ENCODE measurements at places on chromosomes 6 and 20.

- no peak for DNase-seq
Observed at GRCh38 chr20:19387251-19387650, 174.8 kb downstream of the SLC24A3 start.

GRCh38 chr6:137025786-137026730, 18.7 kb downstream of the IL20RA start:
- no peak for DNase-seq

- no peak for DNase-seq
Observed at GRCh38 chr6:71892641-71893040, 6.3 kb downstream of the RIMS1 start.

DNA sequence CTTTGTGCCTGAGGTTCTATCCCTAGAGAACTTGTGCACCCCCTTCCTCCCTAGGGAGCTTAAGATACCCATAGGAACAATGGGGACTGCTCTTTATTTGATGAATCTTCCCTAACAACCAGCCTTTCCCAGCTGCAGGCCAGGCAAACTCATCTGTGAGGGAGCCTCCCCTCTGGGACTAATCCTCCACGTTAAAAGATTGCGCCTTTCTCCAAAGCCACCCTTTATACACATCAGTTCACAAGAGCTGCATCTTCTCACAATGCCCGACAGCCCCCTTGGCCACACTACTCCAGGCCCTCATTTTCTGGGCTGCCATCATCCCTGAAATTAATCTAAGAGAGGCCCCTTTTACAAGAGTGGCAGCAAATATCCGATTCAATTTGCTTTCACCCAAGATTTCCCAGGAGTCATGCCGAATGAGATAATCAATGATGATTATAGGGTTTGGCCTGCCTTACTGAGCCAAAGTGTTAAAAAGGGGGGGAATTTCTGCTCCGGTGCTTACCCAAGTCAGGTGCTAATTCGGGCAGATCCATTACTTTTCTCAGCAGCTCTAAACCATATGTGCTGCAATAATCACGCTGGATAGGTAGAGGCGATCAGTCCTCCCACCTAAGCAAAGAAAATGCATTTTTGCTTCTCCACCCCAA, 336.5 kb downstream of the KIF16B start:
- DNase-seq, result no peak

- no peak for DNase-seq
Observed at GRCh38 chr6:34132486-34133185, 13.3 kb downstream of the GRM4 start.

DNA sequence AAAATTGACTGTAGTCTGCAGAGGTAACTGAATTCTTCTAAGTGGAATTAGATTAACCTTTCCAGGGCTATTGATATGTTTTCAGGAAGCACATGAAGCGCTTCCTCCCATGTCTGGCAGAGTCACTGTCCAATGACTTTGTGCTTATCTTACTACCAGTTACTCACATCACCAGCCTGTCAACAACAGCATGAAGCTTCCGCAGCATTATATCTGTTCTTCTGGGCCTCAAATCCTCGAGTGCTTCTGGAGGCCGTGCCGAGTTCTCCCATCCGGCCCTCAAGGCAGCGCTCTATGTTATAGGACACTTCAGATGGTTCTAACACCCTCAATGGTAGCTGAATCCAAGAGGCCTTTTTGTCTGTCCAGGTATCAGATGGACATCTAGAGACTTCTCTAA, 33.2 kb downstream of the PSMG4 start:
- DNase-seq, result no peak

GRCh38 chr6:157525292-157525889, 144.4 kb downstream of the ZDHHC14 start:
- no peak for DNase-seq

GRCh38 chr6:119346936-119347335, 2.6 kb downstream of the MAN1A1 start:
- DNase-seq, result no peak

GRCh38 chr6:150720774-150721233, 121.1 kb downstream of the PLEKHG1 start:
- DNase-seq, result no peak

- DNase-seq, result no peak
Observed at GRCh38 chr6:1834207-1834606, 224.5 kb downstream of the FOXC1 start.

GRCh38 chr6:33983109-33983716, 162.7 kb downstream of the GRM4 start:
- no peak for DNase-seq

DNA sequence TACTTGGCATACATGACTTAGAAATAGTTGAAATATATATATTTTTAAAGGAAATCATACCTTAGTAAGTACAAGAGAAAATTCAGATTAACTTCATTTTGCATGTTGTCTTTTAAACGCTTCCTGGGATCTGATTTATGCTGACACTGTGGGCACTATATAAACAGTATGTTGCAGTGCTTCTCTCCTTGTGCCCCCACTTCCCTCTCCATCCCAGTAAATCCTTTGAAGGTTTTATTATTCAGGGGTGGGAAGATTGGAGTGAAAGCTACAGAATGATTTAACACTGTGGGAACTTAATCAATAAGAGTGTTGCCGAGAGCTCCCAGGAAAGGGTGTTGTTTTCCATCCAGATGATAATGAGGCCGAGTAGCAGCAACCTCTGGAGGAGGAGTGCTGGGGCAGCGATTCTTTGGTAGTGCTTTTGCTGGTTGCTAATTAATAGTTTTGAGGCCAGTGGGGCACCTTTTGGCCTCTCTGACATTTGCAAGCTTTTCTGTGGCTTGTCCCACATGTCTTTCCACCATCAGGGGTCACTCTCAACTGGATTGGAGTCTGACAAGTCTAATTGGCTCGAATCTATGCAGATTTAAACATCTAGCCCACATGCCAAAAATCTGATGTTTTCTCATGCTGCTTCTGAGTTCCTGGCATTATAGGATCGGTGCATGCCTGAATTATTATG, 183.0 kb upstream of the MMS22L start:
- no peak for DNase-seq

- no peak for DNase-seq
Observed at GRCh38 chr20:24361541-24361940, 107.9 kb upstream of the SYNDIG1 start.
